T-helper 2 cell (primary cell): ENCODE measurements at places on chromosomes 1 and 21.

DNA sequence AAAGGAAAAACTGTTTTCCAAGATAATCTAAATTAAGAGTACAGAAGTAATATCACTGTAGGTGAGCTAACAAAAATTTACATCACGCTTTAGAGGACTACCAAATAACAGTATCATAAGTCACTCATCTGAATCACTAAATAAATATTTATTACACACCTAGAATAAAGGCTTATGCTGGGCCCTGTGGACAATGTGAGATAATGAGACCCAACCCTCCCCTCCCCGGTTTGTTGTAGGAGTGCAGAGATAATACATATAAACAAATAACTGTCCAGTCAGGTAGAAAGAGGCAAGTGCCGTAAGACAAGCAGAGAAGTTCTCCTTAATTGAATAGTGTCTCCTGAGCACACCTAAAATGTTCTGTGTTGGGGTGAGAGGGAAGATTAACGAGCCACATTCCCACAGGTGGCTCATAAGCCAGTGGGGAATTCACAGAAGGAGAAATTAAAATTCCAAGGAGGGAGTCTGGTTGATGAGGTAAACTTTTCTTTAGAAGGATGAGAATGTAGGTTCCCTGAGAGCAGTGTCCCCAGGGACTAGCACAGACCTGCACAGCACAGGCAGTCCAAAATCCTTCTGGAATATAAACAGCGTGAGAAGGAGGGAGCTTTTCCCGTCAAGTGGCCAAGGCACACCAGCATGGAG lies 241.4 kb downstream of the NFIA start:
- DNase-seq, result no peak

GRCh38 chr1:234629026-234629425 lies 19.0 kb upstream of the IRF2BP2 start:
- DNase-seq, result no peak

DNA sequence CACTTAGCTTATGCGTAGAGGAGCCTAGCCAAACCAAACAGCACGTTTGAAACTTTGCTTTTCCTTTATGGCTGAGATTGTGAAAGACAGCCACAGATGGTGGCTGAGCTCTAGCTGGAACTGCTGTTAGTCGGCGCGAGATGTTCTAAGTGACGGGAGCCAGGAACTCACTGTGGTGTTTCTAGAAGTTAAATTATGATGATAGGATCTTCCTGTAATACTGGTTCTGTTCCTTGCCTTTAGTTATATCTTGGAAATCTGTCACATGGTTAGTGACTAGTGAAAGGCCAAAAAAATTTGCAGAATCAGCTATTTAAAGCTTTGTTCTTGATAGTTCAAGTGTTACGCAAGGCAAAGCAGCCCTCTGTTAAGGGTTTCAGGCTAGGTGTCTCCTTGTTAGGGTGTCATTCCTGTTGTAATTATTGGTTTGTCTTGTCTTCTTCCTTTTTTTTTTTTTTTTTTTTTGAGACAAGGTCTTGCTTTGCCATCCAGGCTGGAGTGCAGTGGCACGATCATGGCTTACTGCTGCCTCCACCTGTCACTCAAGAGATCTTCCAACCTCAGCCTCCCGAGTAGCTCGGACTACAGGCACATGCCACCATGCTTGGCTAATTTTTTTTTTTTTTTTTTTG lies 22.6 kb downstream of the AK4 start:
- no peak for DNase-seq

DNA sequence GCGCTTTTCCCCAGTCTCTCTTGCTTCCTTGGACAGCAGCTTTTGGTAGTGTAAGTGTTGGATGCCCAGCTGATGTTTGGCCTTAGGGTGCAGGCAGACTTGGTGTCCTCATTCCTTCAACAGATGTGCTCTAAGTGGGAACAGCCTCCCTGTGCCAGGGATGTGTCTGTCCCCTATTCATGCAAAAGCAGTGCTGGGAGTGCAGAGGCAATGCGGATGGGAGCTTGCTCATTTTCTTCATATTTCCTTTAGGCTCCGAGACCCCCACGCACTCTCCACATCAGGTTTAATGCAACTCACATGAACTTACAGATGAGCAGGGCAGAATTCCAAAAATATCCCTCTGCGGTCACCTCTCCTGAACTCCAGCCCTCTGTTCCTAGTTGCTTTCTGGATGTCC lies 96.1 kb downstream of the IER5 start:
- no peak for DNase-seq

- DNase-seq, result no peak
Observed at GRCh38 chr1:223363057-223363855, 720 bp downstream of the SUSD4 start.

DNA sequence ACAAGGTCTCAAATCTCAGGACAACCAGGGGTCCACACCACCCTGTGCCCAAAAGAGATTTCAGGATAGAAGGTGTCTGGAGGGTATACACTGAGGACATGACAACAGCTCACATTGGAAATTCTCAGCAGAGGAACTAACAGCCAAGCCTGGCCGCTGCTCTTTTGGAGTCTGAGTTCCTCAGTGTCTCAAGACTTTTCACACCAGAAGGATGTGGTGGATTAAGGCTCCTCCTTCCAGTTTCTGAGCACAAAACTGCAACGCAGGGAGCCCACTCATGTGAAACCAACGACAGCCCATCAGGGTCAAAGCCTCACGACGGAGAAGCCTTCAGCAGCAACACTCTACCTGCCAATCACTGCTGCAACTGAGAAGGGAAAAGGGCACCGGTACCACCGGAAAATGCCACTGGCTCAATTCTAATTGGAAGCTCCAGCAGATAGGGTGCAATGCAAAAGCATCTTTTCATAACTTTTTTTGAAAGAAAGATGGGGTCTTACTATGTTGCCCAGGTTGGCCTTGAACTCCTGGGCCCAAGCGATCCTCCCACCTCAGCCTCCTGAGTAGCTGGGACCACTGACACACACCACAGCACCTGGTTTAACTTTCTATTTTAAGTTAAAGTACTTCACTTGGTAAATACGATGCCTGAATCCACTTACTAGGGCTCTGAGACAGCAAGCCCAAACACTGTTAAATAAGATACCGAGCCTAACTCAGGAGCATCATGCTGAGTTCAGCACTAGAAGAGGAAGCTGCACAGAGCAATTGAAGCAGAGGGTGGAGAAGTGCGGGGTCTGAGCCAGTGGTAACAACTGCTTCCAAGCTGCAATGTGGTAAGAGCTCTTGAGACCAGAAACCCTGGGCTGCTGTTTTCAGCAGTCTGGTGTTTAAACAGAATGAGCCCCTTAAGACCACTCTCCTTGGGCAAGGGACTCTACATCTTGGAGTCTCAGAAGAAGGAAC lies 7.8 kb downstream of the CAPZB start:
- no peak for DNase-seq

- peak; percentile 16 for DNase-seq
Observed at GRCh38 chr1:247212012-247212411, 40.2 kb upstream of the ZNF124 start.

DNA sequence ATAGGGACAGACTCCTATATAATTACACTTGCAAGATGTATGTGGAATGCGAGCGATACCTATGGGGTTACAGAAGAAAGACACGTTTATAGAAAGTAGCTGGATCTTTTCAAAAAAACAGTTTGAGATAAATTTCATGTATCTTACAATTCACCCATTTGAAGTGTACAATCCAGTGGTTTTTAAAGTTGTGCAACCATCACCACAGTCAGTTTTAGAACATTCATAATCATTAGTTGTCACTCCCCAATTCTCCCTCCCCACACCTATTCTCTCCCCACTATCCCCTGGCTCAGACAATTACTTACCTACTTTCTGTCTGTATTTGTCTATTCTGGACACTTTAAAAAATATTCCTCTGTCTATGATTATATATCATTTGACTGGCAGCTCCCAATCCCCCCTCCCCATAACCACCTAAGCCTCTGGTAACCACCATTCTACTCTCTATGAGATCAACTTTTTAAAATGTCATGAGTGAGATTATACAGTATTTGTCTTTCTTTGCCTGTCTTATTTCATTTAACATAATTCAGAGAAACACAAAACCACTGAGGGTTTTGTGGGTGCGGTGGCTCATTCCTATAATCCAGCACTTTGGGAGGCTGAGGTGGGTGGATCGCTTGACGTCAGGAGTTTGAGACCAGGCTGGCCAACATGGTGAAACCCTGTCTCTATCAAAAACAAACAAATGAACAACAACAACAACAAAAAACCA lies 39.1 kb downstream of the MRPS6 start:
- DNase-seq, result no peak

DNA sequence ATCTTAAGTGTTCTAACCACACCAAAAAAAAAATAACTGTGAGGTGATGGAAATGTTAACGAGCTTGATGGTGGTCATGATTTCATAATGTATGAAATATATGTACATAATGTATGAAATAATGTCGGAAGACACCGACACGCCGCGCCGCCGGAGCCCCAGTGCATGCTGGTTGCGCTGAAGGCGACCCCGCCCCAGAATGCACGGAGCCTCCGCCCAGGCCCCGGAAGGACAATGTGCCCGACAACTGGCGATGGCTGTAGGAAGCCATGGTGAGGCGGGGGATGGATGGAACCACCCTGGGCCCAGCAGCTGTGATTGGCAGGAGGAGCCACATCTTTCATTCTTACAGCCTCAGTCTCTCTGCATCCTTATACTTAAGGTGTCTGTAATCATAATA lies 7.4 kb downstream of the OR2T10 start:
- DNase-seq, result no peak

- no peak for DNase-seq
Observed at GRCh38 chr1:175413367-175413766, 220.8 kb upstream of the KIAA0040 start.

DNA sequence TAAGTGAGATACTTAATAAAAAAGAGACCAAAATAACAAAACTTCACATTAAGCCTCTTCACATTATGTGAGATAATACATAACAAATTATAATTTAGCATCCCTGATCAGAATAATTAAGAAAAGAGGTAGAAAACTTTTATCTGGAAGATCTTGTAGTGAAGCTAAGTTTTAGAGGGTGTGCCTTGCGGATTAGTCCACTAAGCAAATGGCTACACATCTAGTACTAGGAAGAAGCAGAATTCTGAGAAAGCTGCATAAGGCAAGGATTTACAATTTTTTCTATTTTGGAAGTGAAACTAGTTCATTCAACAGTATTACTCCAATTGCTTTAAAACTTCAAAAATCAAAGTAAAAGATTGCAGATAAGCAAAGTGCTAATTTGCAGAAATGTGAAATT lies 3.5 kb downstream of the YOD1 start:
- no peak for DNase-seq

DNA sequence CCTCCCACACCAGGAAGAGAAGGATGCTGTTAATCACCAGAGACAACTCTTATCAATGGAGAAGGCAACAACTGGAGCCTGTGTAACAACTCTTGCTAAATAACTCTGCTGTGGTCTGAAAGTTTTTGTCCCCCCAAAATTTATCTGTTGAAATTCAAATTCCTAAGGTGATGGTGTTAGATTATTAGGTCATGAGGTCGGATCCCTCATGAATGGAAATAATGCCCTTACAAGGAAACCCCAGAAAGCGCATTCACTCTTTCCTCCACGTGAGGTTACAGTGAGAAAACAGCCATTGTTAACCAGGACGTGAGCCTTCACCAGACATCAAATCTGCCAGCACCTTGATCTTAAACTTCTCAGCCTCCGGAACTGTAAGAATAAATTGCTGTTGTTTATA lies 141.9 kb upstream of the CXADR start:
- no peak for DNase-seq

GRCh38 chr1:200081969-200082245 lies 54.4 kb downstream of the NR5A2 start:
- DNase-seq, result no peak

- no peak for DNase-seq
Observed at GRCh38 chr1:43763497-43763973, 56.2 kb downstream of the ST3GAL3 start.

DNA sequence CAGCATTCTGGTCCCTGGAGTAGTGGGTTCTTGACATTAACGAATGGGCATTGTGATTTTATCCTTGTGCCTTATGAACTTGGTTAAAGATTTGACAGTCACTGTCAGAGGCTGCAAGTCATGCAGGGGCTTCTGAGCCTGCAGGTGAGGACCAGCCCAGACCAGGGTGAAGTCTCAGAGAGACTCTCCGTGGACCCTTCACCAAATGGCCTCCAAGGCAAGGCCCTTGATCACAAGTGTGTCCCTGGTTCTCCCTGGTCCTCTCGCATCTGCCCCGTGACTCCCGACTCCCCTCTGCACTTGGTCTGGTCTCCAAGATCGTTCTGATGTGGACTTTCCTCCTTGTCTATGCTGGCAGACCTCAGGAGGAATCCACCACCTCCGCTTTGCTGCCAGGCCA lies 476.5 kb upstream of the VAMP3 start:
- no peak for DNase-seq

DNA sequence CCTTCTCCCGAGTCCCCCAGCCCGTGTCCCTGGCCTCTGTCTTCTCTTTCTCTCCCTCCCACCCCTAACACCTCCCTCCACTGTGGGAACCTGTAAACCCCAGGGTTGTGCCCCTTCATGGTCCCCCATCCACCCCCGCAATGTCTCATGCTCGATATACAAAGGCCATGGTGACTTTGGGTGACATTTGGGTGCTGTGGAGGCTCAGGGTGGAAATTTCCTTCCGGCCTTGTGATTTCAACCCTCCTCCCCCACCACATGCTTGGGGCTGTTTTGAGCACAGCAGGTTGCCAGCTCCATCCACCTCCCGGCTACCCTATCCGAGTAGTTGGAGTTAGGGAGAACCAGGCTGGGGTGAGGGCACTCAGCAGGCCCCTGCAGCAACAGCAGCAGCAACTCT lies 25.7 kb upstream of the VPS13D start:
- DNase-seq, result peak; percentile 25

DNA sequence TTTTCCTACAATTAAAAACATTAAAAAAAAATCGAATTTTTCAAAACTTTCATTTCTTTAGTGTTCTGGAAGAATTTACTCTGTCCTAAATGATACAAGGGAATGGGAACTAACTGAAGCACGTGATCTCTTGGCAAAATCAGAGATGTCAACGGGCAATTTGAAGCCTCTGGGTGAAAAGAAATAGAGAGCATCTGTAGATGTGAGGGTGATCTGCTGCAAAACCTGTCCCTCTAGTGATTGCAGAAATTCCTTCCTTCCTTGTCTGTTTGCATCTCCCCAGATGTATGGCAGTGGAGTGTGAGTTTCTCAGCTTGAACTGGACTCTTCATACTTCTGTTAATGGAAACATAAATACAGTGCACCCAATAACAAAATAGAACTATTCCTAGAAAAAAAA lies 100.5 kb upstream of the S1PR1 start:
- no peak for DNase-seq
